Naive thymus-derived CD4-positive, alpha-beta T cell (primary cell): ENCODE measurements at places on chromosomes 3 and 15. TPM values are rescaled to one million over a fixed set of nuclear protein-coding genes. Genes with fewer than 3 reads are reported as not detected.

DNA sequence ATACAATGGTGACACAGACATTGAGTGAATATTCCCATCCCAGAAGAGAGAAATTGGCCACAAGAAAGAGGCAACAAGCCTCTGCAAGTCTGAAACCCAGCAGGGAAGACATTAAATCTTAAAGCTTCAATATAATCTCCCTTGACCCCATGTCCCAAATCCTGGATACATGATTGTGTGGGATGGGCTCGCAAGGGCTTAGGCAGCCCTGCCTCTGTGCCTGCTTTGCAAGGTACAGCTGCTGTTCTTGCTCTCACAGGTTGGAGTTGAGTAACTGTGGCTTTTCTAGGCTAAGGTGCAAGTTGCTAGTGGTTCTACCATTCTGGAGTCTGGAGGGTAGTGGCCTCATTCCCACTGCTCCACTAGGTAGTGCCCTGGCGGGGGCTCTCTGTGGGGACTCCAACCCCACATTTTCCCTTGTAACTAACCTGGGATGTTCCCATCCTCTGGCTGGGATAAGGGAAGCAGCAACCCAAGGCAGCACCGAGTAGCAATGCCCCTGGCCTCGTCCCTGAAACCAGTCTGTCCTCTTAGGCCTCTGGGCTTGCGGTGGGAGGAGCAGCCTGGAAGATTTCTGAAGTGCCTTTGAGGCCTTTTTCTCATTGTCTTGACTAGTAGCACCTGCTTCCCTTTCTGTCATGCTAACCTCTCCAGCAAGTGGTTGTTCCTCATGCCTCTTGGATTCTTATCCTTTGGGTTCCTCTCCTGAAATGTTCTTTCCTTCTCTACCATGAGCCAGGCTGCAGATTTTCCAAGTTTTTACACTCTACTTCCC is 90.0 kb downstream of the FAM174B start:
- H3K27ac ChIP-seq: no peak overlapping the region
- no peak overlapping the region for H3K4me3 ChIP-seq
- no peaks in the 10 kb centered on the region for H3K36me3 ChIP-seq
- no peak for DNase-seq
- no peaks in the 10 kb centered on the region for H3K27me3 ChIP-seq

GRCh38 chr3:52801839-52802238 is 7.2 kb downstream of the ITIH3 start:
- no peak overlapping the region for H3K4me3 ChIP-seq
- H3K27ac ChIP-seq: no peak overlapping the region
- H3K36me3 ChIP-seq: no peaks in the 10 kb centered on the region

- no peaks in the 10 kb centered on the region for H3K4me1 ChIP-seq
- H3K27ac ChIP-seq: no peak overlapping the region
- H3K36me3 ChIP-seq: no peaks in the 10 kb centered on the region
- no peak for DNase-seq
- no peak overlapping the region for H3K4me3 ChIP-seq
These were observed 10.8 kb downstream of the ITGA11 start for GRCh38 chr15:68421115-68421551.

DNA sequence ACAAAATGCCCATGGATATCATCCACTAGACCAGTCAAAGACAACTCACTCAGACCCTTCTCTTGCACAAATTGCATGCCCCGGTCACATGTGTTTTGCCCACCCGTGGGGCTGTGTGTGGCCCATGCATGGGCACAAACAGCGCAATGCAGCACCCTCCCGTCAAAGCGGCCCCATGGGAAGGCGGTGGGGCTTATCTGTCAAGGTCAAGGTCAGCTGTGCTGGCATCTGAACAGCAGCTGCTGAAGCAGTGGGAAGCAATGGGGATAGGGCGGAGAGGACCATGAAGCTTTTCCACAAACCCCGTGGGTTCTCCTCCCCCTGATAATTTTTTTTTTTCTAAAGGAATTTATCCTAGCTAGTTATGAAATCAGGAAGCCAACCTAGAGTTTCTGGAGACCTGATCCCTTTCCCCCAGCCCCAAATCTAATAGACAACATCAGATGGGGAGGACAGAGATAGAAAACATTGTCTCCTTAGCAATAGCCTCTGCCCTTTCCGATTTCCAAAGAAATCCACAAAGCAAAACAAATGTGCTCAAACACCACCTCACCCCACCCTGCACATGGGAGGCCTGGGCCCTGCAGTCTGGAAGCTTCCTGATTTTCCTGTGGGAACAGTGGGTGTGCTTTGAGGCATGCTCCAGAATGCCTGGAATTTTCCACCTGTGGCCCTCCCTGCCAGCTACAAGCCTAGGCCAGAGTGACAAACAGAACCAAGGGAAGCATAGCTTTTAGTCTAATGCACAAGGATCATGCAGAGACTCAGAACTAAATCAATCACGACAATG is 84.4 kb downstream of the BDH1 start:
- no peaks in the 10 kb centered on the region for H3K27me3 ChIP-seq
- no peaks in the 10 kb centered on the region for H3K4me1 ChIP-seq
- no peak overlapping the region for H3K4me3 ChIP-seq

GRCh38 chr3:8972639-8973038 is 9.4 kb upstream of the RAD18 start:
- no peaks in the 10 kb centered on the region for H3K36me3 ChIP-seq
- no peaks in the 10 kb centered on the region for H3K27me3 ChIP-seq
- H3K4me3 ChIP-seq: no peak overlapping the region
- DNase-seq: no peak

DNA sequence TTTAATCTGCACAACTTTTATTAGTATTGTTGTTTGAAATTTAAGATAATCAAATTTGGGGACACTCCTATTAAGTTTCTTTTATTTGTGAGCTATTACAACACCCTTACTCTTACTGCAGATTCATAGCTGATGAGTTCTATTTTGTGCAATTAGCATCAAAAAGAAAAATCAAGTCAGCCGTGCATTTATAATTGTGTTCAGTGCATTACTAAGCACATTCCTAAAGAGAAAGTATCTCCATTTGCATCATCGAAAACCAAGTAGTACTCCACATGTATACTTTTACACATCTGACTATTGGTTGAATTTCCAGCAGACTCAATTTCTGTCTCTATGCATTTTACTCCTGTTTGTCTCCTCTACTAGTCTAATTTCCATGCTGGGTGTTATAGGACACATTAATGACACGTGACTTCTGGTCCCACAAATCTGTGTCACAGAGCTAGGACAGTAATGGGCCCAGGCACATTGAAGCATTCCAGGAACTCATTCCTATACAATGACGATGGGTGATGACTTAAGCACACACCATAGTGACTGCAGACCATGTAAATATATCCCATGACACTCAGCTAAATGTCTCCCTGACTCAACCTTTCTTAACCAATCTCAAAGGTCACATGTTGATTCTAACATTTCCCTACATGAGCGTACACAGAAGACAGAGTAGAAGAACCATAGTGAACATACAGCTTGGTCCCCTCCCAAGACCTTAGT is 477.5 kb downstream of the LPP start:
- no peaks in the 10 kb centered on the region for H3K4me1 ChIP-seq
- no peak for DNase-seq
- no peaks in the 10 kb centered on the region for H3K36me3 ChIP-seq
- H3K4me3 ChIP-seq: no peak overlapping the region
- no peak overlapping the region for H3K27ac ChIP-seq
- H3K27me3 ChIP-seq: no peaks in the 10 kb centered on the region

GRCh38 chr3:9686050-9686550 is 17.5 kb upstream of the CPNE9 start:
- no peak overlapping the region for H3K4me3 ChIP-seq
- DNase-seq: no peak
- H3K4me1 ChIP-seq: no peaks in the 10 kb centered on the region
- H3K36me3 ChIP-seq: peaks cover 62% of the 10 kb centered on the region

DNA sequence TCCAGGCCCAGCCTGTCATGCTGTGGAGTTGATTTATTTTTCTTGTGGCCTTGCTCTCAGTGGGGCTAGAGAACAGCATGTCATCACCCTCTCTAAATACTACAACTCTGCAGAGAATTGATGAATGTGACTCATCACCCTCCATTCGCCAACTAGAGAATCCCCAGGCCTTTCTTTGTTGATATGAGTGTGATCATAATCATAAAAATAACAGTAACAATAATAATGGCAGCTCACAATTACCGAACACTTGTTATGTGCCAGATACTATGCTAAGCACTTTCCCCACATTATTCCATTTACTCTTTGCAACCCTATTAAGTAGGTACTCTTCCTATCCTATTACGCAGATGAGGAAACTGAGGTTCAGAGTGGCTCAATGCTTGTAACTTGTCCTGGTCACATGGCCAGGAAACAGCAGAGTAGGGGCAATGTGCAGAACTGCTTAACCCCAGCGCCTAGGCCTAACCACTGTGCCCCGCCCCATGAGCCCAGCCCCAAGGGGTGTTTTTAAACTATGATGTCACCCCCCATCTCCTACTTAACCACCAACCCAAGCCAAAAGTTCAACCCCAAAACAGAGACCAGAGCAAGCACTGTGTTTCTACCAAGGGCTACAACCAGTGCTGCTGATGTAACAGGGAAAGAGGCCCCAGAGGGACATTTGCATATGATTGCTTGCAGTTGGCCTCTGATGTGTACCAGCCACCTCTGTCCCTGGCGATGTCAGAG is 104.5 kb downstream of the ADCY5 start:
- no peak overlapping the region for H3K4me3 ChIP-seq
- H3K4me1 ChIP-seq: no peaks in the 10 kb centered on the region
- no peaks in the 10 kb centered on the region for H3K27me3 ChIP-seq
- no peak for DNase-seq

DNA sequence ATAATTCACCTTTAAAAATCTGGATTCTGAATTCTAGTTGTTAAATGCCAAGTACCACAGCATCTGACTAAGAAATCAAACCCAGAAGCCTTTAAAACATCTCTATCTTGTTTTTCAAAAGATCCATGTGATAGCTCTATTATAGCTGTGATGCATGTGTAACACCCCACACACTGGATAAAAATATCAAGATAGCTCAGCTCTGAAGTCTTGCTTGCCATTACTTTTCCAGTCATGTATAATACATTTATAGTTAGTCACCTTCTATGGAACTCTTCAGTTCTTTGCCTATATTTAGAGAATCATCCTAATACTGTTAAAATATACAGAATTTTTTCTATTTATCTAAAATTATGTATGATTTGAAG is 11.6 kb downstream of the ARPP19 start:
- H3K27me3 ChIP-seq: no peaks in the 10 kb centered on the region
- H3K36me3 ChIP-seq: peaks cover 25% of the 10 kb centered on the region
- H3K27ac ChIP-seq: no peak overlapping the region

DNA sequence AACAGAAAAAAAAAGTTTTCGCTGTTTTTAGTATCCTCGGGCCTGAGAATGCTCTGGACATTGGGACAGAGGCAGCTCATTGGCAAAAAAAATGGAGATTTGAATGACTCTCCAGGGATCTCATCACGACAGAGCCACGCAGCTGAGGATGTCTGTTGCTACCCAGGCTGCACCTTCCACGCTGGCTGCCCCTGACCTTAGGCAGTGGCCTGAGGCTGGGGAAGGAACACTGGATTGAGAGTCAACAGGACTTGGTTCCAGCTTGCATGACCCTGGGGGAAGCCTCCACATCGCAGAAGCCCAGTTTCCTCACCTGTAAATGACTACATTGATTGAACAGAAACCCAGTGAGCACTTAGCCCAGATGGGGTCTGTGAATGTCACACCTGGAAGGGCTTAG is 8.7 kb upstream of the ACSBG1 start:
- DNase-seq: no peak
- H3K36me3 ChIP-seq: no peaks in the 10 kb centered on the region
- no peak overlapping the region for H3K4me3 ChIP-seq

DNA sequence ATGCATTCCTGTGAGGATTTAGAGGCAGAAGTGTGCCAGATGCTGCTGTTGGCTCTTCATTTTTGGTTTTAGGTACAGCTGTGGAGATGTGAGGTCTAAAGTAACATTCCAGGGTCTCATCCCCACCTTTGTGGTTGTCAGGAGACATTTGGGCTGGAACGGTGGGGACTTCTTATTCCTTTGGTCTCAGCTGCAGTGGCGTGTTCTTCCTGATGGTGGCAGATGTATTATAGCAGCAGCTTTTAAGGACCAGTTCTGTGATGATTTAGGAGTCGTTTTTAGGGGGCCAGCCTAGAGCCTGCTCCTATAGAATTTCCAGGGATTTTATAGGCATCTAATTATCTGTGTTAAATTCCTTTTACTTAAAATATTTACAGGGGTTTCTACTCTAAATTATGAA is 221.0 kb upstream of the EOMES start:
- H3K4me1 ChIP-seq: no peaks in the 10 kb centered on the region
- no peak overlapping the region for H3K4me3 ChIP-seq
- DNase-seq: peak; percentile 3
- H3K27ac ChIP-seq: no peak overlapping the region

- no peaks in the 10 kb centered on the region for H3K36me3 ChIP-seq
- no peaks in the 10 kb centered on the region for H3K27me3 ChIP-seq
- H3K4me1 ChIP-seq: peaks cover 44% of the 10 kb centered on the region
These were observed 88.8 kb downstream of the IGSF11 start for GRCh38 chr3:118945834-118946233.

The ALG3 gene
- total RNA-seq: 51.0 and 54.3 TPM in 2 replicates

The FAM240A gene
- not detected for total RNA-seq

The IL17RD gene
- total RNA-seq: not detected
